ENCODE measurements at places on chromosomes 3 and 15.

DNA sequence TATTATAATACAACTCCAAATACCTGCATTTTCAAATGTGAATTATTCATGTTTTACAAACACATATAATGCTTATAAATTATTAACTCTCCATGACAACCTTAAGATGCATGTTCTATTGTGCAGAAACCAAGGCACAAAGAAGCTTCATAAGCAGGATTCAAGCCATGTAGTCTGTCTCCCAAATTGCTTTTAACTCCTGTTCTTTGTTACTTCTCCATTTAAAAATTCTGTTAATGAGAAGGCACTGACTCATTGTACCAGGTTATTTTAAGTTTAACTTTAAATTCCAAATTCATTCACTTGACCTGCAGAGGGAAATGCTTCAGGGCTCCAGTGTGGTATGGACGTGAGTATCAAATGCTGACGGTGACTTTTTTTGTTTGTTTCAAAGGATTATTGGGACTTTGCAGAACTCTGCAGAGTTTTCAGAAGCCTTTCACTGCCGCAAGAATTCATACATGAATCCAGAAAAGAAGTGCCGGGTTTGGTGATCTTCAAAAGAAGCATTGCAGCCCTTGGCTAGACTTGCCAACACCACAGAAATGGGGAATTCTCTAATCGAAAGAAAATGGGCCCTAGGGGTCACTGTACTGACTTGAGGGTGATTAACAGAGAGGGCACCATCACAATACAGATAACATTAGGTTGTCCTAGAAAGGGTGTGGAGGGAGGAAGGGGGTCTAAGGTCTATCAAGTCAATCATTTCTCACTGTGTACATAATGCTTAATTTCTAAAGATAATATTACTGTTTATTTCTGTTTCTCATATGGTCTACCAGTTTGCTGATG lies 100.0 kb downstream of the MME start:
- no peak for DNase-seq

GRCh38 chr15:74442063-74442462 lies 8.3 kb upstream of the SEMA7A start:
- no peak for DNase-seq

GRCh38 chr15:36254426-36254825 lies 325.0 kb upstream of the CDIN1 start:
- DNase-seq: no peak

- no peak for DNase-seq
These were observed 1.5 kb downstream of the MELTF start for GRCh38 chr3:197027896-197028727.

- DNase-seq: no peak
These were observed 282.5 kb downstream of the TBL1XR1 start for GRCh38 chr3:176914764-176915163.

- no peak for DNase-seq
These were observed 14.2 kb downstream of the MYO5C start for GRCh38 chr15:52281085-52282035.

GRCh38 chr3:15595955-15596354 lies 5.4 kb downstream of the HACL1 start:
- no peak for DNase-seq

DNA sequence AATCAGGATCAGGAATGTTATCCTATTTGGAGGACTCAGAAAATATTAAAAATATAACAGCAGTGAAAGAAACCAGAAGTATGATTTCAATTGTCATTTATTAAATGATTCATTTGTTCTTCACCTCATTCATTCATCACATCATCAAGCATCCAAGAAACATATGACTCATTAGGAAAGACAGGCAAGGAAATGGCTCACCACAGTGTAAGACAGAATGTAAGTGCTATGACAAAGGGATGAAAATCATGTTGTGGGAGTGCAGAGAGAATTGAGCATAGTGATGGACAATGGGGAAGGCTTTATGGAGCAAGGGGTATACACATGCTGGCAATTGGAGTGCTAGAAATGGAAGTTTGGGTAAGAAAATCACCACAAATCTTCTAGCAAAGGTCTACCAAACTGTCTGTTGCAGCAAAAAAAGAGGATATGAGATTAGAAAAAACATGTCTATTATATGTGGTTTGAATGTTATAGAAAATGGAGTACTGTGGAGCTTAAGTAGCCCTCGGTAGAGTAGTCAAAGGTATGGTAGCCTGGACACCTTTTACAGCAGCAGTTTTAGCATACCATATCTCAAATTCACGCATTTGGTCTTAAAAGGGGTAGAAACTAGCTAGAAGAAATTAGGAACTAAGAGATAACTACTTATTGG lies 111.1 kb upstream of the GPR149 start:
- no peak for DNase-seq

DNA sequence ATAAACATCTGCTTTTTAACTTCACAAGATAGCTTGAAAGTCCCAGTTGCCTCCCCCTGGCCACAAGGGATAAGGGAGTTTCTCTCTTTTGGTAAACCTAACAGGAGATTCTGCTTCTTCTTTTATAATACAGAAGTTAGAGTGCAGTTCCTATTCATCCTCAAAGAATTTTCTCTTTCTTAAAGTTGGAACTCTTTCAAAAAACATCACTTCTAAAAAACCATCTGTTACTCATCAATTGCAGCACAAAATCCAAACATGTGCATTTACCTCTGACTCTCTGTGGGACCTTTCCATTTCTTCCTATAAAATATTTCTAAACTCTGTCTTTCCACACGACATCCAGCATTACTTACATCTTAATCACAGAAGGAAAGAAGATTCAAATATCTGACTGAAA lies 5.1 kb downstream of the DPH6 start:
- DNase-seq: no peak

GRCh38 chr15:94414916-94415315 lies 183.6 kb downstream of the MCTP2 start:
- DNase-seq: no peak

- DNase-seq: no peak
These were observed 50.8 kb upstream of the CTNNB1 start for GRCh38 chr3:41148478-41148877.

DNA sequence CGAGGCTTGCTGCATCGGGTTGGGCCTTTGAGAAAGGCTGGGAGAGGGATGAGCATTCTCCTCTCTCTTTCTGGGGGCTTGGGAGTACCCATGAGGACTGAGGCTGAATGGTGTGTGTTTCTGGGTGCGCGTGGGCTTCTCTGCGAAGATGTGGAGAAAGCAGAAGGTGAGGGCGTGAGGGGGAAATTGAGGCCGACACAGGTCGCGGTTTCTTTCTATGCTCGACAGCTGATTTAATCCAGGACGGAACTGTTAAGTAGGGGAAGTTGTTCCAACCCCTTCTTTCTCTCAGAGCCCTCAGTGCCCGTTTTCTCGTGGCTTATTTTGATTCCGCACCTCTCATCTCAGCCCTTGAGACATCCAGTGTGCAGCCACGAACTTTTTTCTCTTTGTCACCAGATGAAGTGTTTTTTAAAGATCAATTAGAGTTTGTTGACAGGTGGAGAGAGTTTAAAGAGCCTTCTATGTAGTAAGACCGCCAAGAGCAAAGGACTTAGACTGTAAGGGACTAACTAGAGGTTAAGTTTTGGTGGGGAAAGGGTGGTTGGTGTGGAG lies 711 bp downstream of the STARD9 start:
- DNase-seq: no peak

- peak; percentile 32 for DNase-seq
These were observed 50.3 kb upstream of the ATP13A3 start for GRCh38 chr3:194536871-194537637.

DNA sequence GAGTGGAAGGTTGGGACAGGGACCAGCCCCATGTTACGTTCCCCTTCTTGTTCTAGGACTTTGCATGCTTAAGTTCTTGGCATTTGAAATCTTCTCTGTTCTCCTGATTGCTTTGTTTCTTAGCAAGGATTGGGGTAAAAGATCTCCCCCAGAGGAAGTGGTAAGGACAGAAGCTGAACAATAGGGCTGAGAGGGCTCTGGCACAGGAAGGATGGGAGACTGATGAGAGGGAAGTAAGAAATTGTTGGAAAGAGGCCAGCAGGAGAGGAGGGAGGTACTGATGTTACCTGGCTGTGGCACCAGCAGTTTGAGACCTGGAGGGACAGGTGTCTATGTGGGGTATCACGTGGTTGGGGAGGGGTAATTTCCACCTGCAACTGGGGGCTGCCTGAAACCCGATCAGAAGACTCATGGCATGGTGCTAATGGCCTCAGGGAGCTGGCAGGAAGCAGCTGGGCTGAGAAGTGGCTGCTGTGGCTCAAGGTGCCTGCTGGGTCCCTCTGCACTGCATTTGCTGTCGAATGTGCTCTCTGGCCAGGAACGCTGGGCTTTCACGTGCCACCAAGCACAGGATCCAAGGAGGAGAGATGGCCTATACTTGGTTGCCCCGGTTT lies 108.4 kb downstream of the LSM3 start:
- DNase-seq: no peak

DNA sequence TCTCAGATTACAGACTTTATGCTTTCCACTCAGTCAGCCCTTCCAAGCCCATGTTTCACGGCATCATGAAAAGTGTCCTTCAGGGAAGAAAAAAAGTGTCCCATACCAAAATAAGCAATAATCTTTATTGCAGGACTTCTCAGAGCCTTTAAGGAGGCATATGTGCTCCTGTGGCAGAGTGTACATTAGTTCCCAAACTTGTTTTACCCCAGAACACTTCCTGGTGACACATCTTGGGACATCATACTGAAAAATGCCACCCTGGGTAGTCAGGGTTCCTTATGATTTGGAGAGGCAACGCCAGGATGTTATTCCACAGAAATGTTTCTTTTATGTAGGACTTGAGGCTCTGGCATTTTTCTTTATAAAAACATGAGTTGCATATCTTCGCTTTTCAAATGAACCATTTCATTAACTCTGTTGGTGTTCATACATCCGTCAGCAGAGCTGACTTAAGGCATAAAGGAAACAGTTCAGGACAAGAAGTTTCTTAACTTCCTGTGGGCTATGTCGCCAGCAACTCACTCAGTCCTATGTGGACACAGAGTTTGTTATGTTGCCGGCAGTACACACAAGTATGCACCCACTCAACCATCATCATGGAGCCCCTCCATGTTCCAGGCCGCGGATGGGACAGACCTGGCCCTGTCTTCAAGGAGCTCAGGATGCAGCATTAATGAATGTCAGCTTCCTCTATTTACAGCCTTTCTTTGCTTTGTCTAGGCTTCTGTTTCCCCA lies 63.8 kb downstream of the CASR start:
- no peak for DNase-seq

GRCh38 chr15:50681467-50681866 lies 5.1 kb downstream of the TRPM7 start:
- no peak for DNase-seq

- DNase-seq: no peak
These were observed 67.9 kb upstream of the AKAP13 start for GRCh38 chr15:85312486-85312885.

GRCh38 chr3:56806407-56806806 lies 4.7 kb upstream of the ARHGEF3 start:
- no peak for DNase-seq

DNA sequence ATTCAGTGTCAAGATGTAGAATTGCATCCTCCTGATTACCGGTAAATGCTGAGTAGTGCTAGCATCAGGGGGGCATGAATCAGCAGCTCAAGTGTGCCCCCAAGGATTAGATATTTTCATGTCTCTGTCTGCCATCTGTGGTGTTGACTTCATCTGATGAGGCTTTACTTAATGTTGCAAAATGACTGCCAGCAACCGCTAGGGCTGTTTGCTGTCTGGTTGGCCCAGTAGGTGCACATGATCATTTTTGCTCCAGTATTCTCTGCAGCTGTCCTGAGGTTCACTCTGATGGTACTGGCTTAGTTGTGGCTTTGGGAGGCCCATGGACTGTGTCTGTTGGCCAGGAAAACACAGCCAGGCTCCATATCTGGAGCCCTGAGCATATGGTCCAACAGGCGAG lies 316.4 kb downstream of the SOX2 start:
- no peak for DNase-seq

- DNase-seq: no peak
These were observed 6.1 kb downstream of the GMPS start for GRCh38 chr3:155876503-155876902.

GRCh38 chr15:55742498-55742926 lies 440 bp downstream of the PRTG start:
- no peak for DNase-seq

DNA sequence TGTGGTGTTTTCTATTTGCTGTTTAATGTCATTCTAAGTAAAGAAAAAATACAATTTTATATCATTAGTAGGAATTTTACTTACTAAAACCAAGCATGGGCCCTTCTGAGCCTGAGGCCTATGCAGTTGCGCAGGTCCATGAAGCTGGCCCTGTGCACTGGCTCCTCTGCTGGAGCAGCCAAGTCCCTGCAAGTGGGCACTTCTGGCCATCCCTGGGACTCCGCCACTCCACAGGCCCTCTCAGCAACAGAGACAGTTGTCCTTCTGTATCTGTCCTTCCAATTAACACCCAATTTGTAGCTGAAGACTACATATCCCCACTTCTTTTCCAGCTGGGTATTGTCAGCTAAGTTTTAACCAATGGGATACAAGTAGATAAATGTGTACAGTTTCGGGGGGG lies 49.9 kb upstream of the RYK start:
- no peak for DNase-seq

DNA sequence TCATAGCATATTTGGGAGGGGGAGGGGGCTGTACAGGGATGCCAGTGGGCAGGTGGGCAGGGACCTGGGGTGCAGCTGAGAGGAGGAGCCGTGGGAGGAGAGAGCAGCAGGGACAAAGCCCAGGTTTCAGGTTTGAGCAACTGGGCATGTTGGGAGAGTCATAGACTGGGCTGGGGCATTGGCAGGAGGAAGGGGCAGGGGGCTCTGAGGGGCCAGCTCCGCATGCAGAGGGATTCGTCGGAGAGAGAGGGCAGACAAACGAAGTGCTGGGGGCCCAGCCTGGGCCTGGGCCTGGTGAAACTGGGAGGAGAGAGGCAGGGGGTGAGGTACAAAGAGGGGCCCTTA lies 25.2 kb downstream of the RASGRF1 start:
- no peak for DNase-seq

- no peak for DNase-seq
These were observed 82.6 kb upstream of the PLXND1 start for GRCh38 chr3:129689036-129689435.

GRCh38 chr3:155185631-155186071 lies 105.5 kb downstream of the MME start:
- DNase-seq: no peak

GRCh38 chr3:57910990-57911389 lies 97.2 kb upstream of the FLNB start:
- no peak for DNase-seq

DNA sequence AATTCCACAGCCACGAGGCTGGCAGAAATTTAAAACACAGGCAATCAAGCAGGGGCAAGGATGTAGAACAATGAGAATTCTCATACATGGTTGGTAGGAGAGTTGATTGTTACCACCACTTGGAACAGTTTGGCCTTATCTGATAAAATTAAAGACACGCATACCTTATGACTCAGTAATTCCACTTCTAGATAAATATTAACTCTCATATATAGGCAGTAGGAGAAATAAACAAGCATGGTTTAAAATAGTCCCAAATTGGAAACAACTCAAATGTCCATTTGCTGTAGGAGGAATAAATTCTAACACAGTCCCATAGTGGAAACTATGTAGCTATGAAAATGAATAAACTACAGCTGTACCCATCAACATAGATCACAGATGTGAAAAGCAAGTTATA lies 42.3 kb upstream of the USP3 start:
- no peak for DNase-seq
